ENCODE measurements at places on chromosomes 6 and 20.

GRCh38 chr6:147204060-147204785 lies at the start of gene STXBP5:
Gene STXBP5 (plus strand): TSS chr6:147204417. CDS start chr6:147204533, 116 bp downstream.
- H3K27ac ChIP-seq: peak within 1 kb of the TSS; percentile 92
- no peaks in the 10 kb centered on the region for H3K27me3 ChIP-seq
- H3K36me3 ChIP-seq: no peaks in the 10 kb centered on the region
- peak within 1 kb of the TSS; percentile 95 for H3K4me3 ChIP-seq
- DNase-seq: peak; percentile 45

- no peak for DNase-seq
- no peaks in the 10 kb centered on the region for H3K36me3 ChIP-seq
- no peaks in the 10 kb centered on the region for H3K27me3 ChIP-seq
- H3K27ac ChIP-seq: no peak overlapping the region
- H3K4me3 ChIP-seq: no peak overlapping the region
Measured at GRCh38 chr20:45489083-45489531, 19.6 kb downstream of the WFDC2 start.

DNA sequence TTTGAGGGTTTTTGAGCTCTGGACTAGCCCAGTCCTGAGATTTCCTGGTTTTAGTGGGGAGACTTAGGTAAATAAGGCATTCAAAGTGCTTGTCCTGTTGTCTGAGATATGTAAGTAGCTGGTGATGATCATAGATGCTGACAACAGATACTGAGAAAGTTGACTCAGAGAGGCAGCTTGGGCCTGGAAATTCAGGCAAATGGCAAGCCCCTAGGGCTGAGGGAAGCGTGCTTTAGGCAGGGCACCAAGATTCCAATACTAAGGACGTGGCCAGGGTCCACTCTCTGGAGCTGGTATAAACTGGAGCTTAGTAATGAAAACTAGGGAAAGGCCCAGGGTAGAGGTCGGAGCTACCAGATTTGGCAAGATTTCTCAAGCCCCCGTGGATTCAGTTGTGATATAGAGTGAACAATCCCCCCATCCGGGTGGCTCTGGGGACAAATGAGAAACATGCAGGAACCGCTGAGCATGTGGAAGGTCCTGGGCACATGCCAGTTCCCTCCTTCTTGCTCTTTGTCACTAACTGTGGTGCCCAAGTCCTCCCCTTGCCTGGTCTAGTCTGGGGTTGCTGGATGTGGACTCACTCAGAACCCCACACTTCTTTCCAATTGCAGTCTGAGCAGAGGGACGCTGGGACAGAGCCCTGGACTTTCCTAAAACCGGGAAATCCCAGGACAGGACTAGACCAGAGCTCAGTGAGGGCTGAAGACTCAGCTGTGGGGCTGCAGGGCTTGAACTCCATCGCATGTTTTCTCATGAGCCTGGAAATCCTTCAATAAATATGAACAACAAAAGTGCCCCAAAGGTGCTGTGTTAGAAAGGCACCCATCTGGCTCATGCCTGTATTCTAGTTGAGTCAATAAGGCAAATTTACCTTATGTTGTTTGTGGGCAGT lies 10.3 kb downstream of the SLC22A3 start:
- no peak overlapping the region for H3K4me3 ChIP-seq
- H3K36me3 ChIP-seq: no peaks in the 10 kb centered on the region
- H3K27me3 ChIP-seq: no peaks in the 10 kb centered on the region
- no peak overlapping the region for H3K27ac ChIP-seq
- no peak for DNase-seq
- peaks cover 12% of the 10 kb centered on the region for H3K4me1 ChIP-seq

DNA sequence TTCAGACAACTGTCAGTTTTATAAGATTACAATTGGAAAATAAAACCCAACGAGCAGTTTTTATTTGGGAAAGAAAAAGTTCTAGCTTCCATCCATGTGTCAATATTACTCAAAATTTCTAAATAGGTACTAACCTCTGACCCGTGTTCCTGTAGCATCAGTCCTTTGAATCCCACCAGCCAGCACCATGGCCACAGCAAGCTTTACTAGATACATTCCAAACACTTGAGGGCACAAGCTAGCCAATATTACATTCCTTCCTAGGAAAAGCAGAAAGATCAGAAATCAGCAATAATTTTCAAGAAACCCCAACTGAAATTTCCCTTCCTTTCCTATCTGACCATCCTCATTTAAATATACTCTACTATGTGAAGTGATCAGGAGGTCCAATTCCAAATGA lies 19.2 kb downstream of the ASF1A start:
- no peak for DNase-seq
- H3K4me3 ChIP-seq: no peak overlapping the region
- no peak overlapping the region for H3K27ac ChIP-seq
- H3K4me1 ChIP-seq: no peaks in the 10 kb centered on the region
- peaks cover 44% of the 10 kb centered on the region for H3K36me3 ChIP-seq
- H3K27me3 ChIP-seq: no peaks in the 10 kb centered on the region

- peaks cover 20% of the 10 kb centered on the region for H3K4me1 ChIP-seq
- no peak overlapping the region for H3K4me3 ChIP-seq
- H3K36me3 ChIP-seq: no peaks in the 10 kb centered on the region
- H3K27ac ChIP-seq: no peak overlapping the region
Measured at GRCh38 chr6:93017213-93017612, 402.1 kb downstream of the EPHA7 start.

- H3K36me3 ChIP-seq: peaks cover 18% of the 10 kb centered on the region
- H3K27ac ChIP-seq: no peak overlapping the region
- H3K4me1 ChIP-seq: peaks cover 19% of the 10 kb centered on the region
Measured at GRCh38 chr6:52497652-52498408, 77.7 kb downstream of the EFHC1 start.

- no peak for DNase-seq
- H3K4me1 ChIP-seq: no peaks in the 10 kb centered on the region
- no peaks in the 10 kb centered on the region for H3K27me3 ChIP-seq
Measured at GRCh38 chr6:85418059-85418458, 31.8 kb upstream of the NT5E start.

GRCh38 chr6:126388104-126388598 lies 48.2 kb downstream of the CENPW start:
- no peaks in the 10 kb centered on the region for H3K4me1 ChIP-seq
- no peaks in the 10 kb centered on the region for H3K27me3 ChIP-seq
- DNase-seq: no peak
- H3K4me3 ChIP-seq: no peak overlapping the region

DNA sequence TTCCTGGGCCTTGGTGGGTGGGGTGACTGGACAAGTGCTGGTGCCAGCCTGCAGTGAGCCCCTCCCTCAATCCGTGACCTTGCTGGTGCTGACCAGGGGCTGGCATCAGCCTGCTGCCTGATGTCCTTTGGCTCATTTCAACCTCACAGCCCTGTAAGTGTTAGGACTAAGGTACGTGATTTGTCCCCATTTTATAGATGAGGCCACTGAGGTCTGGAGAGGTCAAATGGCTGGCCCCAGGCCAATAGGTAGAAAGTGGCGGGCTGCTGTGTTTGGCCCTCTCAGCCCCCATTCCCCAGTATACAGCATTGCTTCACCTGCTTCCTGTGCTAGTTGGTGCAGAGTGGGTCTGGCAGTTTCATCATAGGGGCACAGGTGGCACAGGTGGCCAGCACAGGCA lies 20.1 kb downstream of the EFCAB8 start:
- H3K36me3 ChIP-seq: no peaks in the 10 kb centered on the region
- H3K4me1 ChIP-seq: peaks cover 5% of the 10 kb centered on the region
- H3K27me3 ChIP-seq: no peaks in the 10 kb centered on the region
- H3K4me3 ChIP-seq: no peak overlapping the region

DNA sequence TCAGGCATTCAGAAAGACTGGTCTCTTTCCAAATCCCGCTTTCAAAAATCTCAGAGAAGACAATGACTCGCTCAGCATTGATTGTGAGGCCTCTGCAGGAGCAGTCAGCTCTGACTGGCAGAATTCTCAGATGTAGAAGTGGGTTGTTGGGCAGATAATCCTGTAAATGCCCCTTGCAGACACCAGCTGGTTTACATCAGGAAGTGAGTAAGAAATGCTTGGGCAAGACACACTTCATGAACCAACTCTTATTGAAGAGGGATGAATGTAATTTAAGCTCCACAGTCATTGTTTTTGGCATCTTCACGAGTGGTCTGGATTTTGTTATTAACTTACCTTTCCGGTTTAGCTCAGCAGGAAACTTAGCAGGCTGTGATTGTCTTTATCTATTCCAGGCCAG lies 166.6 kb downstream of the PLCB4 start:
- H3K27ac ChIP-seq: no peak overlapping the region
- no peak for DNase-seq
- H3K36me3 ChIP-seq: peaks cover 3% of the 10 kb centered on the region
- peaks cover 2% of the 10 kb centered on the region for H3K4me1 ChIP-seq
- H3K27me3 ChIP-seq: no peaks in the 10 kb centered on the region
- H3K4me3 ChIP-seq: no peak overlapping the region

- H3K4me3 ChIP-seq: no peak overlapping the region
- H3K27ac ChIP-seq: no peak overlapping the region
- peaks cover 27% of the 10 kb centered on the region for H3K36me3 ChIP-seq
Measured at GRCh38 chr6:141744971-141745370, 387.8 kb upstream of the GJE1 start.

GRCh38 chr6:139905404-139906052 lies 531.1 kb upstream of the CITED2 start:
- no peak overlapping the region for H3K27ac ChIP-seq
- peaks cover 8% of the 10 kb centered on the region for H3K36me3 ChIP-seq
- H3K4me1 ChIP-seq: peaks cover 17% of the 10 kb centered on the region
- H3K27me3 ChIP-seq: no peaks in the 10 kb centered on the region
- no peak for DNase-seq

- peaks cover 23% of the 10 kb centered on the region for H3K4me1 ChIP-seq
- no peaks in the 10 kb centered on the region for H3K27me3 ChIP-seq
- H3K36me3 ChIP-seq: no peaks in the 10 kb centered on the region
- no peak for DNase-seq
- H3K4me3 ChIP-seq: no peak overlapping the region
Measured at GRCh38 chr6:139603581-139603980, 229.1 kb upstream of the CITED2 start.
